ENCODE measurements at places on chromosomes 4 and X. TPM values are rescaled to one million over a fixed set of nuclear protein-coding genes. Genes with fewer than 3 reads are reported as not detected.

GRCh38 chr4:84126061-84126787 lies 372.9 kb downstream of the NKX6-1 start:
- DNase-seq: no peak
- H3K4me1 ChIP-seq: no peaks in the 10 kb centered on the region
- no peaks in the 10 kb centered on the region for H3K27me3 ChIP-seq
- H3K4me3 ChIP-seq: no peak overlapping the region
- no peaks in the 10 kb centered on the region for H3K36me3 ChIP-seq

The SOX3 gene
- not detected for total RNA-seq

GRCh38 chr4:6910340-6910959 lies 824 bp downstream of the TBC1D14 start:
- no peaks in the 10 kb centered on the region for H3K27me3 ChIP-seq
- no peak for DNase-seq
- no peaks in the 10 kb centered on the region for H3K36me3 ChIP-seq
- peak overlapping the region; percentile 36 for H3K27ac ChIP-seq
- peaks cover 61% of the 10 kb centered on the region for H3K4me1 ChIP-seq
- H3K4me3 ChIP-seq: peak overlapping the region; percentile 83

DNA sequence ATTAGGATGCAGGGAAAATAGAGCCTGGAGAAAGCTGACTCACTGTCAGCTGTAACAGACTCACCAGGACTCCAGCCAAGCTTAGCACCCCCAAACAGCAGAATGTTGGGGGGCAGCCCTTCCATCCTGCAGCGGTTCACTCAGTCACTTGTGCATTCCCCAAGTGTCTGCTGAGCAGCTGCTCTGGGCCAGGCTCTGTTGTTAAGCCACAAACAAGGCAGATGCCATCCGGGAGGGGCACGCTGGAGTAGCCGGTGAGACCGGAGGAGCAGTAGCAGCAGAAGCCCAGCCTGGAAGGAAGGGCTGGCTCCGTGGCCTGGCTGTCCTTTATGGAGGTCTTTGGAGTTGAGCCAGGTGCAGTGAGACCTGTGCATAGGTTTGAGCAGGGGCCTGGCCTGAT lies 22.0 kb downstream of the CCNQ start:
- H3K4me1 ChIP-seq: no peaks in the 10 kb centered on the region
- H3K27me3 ChIP-seq: no peaks in the 10 kb centered on the region
- DNase-seq: no peak
- H3K4me3 ChIP-seq: no peak overlapping the region
- H3K36me3 ChIP-seq: no peaks in the 10 kb centered on the region

The ARHGAP4 gene
- total RNA-seq: 468 TPM

The TEX13C gene
- total RNA-seq: not detected

- no peaks in the 10 kb centered on the region for H3K36me3 ChIP-seq
- no peak overlapping the region for H3K27ac ChIP-seq
- H3K27me3 ChIP-seq: no peaks in the 10 kb centered on the region
- H3K4me1 ChIP-seq: no peaks in the 10 kb centered on the region
- no peak overlapping the region for H3K4me3 ChIP-seq
Observed at GRCh38 chr4:101471201-101471600, 123.9 kb upstream of the PPP3CA start.

- no peak overlapping the region for H3K4me3 ChIP-seq
- no peak for DNase-seq
- no peaks in the 10 kb centered on the region for H3K36me3 ChIP-seq
- no peaks in the 10 kb centered on the region for H3K27me3 ChIP-seq
Observed at GRCh38 chr4:46211406-46211805, 87.6 kb upstream of the GABRG1 start.

The KLHL4 gene
- 0.18 TPM for total RNA-seq

- peaks cover 2% of the 10 kb centered on the region for H3K4me1 ChIP-seq
- H3K36me3 ChIP-seq: no peaks in the 10 kb centered on the region
- no peaks in the 10 kb centered on the region for H3K27me3 ChIP-seq
Observed at GRCh38 chrX:129642641-129643040, 12.1 kb downstream of the APLN start.

- no peaks in the 10 kb centered on the region for H3K27me3 ChIP-seq
- H3K4me3 ChIP-seq: no peak overlapping the region
- H3K4me1 ChIP-seq: peaks cover 6% of the 10 kb centered on the region
- H3K27ac ChIP-seq: no peak overlapping the region
- DNase-seq: no peak
Observed at GRCh38 chr4:139802931-139803330, 137.3 kb downstream of the MGST2 start.

The AMOT gene
- total RNA-seq: 3.8 TPM
